Hematopoietic multipotent progenitor cell treated with erythropoietin and hydrocortisone succinate and interleukin-3 and kit ligand, for 15 days (in vitro differentiated cells): ENCODE measurements at places on chromosomes 12 and 14.

DNA sequence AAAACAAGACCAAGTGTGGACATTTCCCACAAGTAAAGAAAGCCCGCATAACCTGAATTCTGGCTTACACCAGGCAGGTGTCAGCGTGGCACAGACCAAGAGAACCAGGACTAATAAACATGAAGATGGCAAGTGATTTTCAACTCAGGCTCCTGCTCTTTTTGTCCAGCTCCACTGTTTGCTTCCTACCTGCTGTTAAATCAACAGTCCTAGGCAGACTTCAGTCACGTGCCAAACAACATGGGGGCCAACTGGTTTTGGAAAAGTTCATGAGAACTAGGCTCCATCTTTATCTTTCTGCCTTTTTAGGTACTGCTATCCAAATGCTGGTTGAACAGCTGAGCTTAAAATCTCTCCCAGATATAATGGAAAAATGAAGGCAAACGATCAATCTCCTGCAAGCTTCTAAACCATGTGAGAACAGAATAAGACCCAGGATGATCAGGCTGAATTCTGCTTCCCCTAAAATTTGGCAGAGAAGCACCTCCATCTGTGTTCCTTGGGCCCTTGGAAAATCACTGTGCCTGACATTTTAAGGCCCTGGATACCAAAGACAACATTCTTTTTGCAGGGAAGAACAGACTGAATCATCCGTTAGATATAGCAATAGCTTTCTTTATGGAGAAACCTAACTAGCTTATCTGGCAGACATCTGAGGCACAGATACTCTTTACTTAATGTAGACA, 215.6 kb upstream of the USP15 start:
- no peak for DNase-seq

DNA sequence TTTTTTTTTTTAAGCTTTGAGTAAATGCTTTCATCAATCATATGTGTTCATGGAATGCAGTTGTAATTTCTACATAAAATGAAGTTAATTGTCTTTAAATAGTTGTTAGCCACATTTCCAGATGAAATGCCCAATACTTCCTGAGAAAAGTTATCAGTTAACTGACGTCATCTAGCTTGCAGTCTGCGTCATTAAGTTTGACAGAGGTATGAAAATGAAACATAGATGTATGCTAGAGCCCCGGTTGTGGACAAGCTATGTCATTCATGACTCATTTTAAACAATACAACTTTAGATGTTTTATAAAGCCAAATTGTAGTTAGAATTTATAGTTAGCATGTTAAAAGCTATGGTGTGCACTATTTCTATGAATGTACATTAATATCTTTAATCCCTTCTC, 90.7 kb downstream of the PLEKHA5 start:
- DNase-seq: no peak

GRCh38 chr12:88684610-88685009, 104.3 kb upstream of the KITLG start:
- DNase-seq: no peak

GRCh38 chr12:509500-509899, 49.8 kb downstream of the B4GALNT3 start:
- DNase-seq: no peak

GRCh38 chr14:23359167-23359626, 5.8 kb downstream of the EFS start:
- no peak for DNase-seq
